ENCODE measurements at places on chromosomes 2 and 18.

DNA sequence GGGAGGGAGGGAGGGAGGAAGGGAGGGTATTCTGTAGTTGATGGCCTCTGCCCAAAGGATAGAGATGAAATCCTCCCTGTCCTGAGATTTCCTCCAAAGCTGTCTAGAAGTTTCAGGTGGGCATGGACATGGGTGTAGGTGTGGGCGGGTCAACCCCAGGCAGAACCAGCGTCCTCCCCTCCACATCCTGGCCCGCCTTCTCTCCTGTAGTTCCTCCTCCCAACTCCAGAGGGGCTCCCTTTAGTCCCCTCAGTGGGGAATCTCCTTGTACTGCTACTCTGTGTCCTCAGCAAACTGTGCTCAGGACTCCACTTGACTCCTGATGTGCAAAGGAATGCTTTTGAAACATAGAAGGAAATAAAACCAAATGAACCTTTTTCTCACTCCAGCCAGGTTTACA lies 88.1 kb downstream of the MRPS9 start:
- DNase-seq: no peak

DNA sequence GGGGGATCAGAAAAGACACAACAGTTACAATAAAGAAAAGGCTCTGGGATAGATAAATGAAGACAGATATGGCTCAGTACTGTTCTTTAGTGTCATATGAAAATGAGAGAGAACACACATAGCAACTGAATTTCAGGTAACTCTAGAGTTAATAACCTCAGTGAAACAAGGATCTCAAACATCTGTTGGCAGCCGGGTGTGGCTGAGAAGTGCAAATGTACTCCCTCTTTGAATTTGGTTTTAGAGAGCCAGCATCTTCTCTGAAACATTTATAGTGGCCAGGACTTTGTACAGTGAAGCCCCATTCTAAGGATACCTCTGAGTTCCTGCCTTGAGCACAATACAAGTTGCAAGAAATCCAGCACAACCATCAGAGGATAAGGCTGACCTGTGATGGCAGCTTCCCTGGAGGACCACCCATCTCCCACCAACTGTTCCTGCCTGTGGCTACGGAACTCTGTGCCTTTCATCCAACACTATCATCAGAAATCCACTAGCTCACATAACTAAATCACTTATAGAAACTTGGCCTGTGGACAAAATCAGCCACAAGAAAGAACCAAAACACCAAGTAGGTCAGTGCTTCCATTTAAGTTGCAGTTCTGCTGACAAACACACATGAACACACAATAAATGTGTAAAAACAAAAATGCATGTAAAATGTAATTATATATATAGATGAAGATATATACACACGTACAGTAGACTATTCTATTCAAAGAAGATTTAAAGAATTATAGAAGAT lies 37.3 kb upstream of the PEX13 start:
- no peak for DNase-seq

- DNase-seq: no peak
Measured at GRCh38 chr2:7849027-7849426, 832.8 kb upstream of the ID2 start.

GRCh38 chr2:206530727-206531126 lies 87.4 kb downstream of the ADAM23 start:
- no peak for DNase-seq

DNA sequence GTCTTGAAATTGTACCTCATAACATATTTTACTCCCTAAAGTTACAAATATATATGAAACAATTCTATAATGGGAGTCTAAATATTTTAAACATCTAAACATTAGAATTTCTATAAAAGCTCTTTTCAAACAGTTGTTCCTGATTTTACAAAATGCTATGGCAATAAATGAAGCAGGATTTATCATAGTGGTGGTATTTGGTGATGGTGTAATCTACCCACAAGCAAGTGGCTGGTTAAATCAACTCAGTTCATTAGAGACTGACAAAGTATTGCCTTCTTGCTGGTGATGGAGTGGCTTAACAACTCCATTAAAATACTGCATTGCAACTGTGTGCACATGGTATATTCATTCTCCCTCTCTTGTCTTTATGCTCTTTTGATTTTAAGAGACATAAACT lies 138.9 kb downstream of the PMAIP1 start:
- DNase-seq: no peak

GRCh38 chr2:175744000-175744399 lies 258.1 kb downstream of the LNPK start:
- DNase-seq: no peak

DNA sequence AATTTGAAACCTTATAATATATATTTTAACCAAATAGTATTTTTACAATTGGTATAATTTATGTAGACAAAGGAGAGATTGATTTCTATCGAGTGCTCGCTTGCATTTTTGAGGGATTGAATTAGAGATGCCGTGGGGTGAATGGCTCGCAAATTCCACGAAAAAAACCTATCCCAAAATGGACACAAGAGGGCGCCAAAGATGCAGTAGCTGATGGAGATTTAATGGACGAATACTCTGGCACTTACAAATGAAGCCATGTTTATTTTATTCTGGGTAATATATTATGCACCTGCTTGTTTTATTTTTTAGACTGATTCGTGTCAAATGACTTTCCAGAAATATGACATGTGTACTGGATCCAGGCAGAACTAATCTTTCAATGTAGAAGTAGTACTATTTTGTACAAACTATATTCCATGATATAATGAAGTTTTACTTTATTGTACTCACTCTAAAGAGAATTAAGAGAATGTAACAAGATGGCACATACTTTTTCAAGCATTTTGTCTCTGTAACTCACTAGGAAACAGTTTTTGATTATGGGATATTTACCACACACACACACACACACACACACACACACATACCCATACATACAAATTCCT lies 505.4 kb downstream of the PLCL1 start:
- DNase-seq: peak; percentile 69

DNA sequence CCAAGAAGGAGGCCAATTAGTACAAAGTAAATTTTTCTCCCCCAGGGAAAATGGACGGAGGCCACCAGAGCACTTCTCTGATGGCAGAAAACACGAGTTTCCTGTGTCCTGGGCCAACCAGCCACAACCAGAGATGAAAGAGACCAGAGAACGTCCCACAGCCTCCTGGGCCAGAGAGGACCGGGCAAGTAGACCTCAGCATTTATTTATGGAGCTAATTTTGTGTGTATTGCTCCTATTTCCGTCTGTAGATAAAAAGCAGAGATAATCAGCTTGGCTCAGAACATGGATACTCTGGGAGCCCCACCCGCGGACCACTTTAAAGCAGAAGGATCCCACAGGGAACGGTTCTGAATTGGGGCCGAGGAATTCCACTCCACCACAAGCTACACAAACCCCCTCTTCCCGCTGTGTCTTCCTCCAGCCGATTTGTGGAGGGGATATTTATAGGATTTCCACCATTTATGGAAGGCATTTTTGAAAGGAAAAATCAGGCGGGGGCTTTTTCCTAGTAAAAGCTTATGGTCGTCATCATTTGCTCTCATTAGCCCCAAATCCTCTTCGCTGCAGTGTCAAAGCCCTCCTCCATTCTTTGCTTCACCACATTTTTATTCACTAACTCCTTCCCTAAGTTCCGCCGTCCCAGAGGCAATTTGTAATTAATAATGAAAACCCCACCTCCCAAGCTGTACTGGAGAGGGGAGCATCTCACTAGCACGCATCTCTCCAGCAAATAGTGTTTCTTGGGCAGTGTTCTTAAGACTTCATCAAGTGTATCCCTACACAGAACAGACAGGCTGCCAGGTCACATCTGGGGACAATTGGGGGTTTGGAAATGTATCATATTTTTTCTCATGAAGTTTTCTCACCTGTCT lies 43.7 kb upstream of the TWIST2 start:
- no peak for DNase-seq

DNA sequence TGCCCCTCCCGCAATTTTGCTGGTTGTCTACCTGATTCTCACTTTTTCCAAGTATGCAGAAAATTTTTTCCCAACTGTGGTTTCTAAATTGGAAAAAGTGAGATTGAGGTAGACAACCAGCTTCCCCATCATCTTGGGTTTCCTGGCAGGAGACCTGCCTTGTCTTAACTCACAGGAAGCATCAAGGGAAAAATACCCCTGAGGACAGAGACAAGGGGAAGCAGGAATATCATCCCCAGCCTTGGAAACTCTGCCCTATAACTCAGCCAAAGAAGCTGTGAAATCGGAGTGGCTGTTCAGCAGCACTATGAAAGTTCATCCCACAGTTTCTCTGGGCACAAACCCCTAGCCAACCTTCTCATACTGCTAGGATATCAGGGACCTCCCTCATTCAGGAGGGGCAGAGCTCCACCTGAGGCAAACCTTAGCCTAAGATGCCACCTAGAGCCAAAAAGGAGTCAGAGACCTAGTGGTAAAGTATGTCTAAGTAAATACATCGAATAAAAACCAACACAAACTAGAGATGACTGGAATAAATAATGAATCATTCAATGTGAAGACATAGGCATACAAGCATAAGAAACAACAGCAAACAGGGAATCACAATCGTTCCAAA lies 68.2 kb downstream of the ZSWIM2 start:
- DNase-seq: peak; percentile 47

DNA sequence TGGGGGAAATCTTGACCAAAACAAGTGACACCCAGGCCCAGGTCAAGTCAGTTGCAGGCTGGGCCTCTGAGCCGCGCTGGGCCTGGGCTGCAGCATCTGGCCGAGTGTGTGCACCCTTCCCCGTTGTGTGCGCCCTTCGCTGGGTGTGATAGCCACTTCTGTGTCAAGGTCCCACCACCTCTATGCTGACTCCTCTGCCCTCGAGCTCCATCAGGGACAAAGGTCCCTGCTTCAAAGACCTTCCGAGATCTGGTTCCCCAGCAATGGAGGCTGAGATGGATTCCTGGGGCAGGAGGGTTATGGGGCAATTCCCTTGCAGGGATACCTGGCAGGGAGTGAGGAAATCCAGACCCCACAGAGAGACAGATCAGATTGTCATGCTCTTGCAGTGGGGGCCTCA lies 93.6 kb downstream of the PIEZO2 start:
- DNase-seq: no peak

Measured in NCI-H748 treated with DMSO at 0.1 percent for 48 hours (cell line).